ENCODE measurements at places on chromosomes 7 and 10.

GRCh38 chr7:144508702-144509101 is 105.2 kb upstream of the NOBOX start:
- no peak for DNase-seq

GRCh38 chr7:48179496-48180030 is 8.3 kb downstream of the ABCA13 start:
- no peak for DNase-seq

DNA sequence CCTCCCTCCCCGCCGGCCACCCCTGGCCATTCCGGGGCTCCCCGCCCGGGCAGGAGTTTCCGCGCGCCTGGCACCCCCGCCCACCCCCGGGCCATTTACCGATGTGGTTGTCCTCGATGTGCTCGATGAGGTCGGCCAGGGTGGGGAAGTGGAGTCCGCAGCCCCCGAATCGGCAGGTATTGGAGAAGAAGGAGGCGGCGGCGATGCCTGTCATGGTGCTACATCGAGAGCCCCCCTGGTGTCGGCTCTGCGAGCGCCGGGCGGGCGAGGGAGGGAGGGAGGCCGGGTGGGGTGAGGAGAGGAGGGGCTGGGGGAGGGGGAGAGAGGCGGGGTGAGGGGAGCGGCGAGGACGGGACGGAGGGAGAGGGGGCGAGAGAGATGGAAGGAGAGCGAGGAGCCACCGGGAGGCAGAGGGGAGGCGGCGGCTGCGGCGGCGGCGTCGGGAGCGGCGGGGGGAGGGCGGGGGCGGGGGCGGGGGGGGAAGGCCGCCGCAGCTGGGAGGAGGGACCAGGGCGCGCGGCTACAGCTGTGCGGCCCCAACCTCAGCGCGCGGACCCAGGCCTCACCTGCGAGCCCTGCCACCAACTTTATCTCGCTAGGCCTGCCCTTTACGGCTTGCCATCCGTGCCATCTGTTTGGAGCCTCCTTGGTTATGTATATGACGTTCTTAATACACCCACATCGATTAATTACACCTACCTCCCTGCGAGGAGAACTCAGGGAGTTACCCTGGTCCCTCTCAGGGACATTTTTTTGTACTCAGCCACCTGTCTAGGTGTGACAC is at the start of gene JAZF1:
JAZF1 (minus strand) TSS at position 432 of the 784 bp plus-strand sequence.
- DNase-seq: peak; percentile 81

DNA sequence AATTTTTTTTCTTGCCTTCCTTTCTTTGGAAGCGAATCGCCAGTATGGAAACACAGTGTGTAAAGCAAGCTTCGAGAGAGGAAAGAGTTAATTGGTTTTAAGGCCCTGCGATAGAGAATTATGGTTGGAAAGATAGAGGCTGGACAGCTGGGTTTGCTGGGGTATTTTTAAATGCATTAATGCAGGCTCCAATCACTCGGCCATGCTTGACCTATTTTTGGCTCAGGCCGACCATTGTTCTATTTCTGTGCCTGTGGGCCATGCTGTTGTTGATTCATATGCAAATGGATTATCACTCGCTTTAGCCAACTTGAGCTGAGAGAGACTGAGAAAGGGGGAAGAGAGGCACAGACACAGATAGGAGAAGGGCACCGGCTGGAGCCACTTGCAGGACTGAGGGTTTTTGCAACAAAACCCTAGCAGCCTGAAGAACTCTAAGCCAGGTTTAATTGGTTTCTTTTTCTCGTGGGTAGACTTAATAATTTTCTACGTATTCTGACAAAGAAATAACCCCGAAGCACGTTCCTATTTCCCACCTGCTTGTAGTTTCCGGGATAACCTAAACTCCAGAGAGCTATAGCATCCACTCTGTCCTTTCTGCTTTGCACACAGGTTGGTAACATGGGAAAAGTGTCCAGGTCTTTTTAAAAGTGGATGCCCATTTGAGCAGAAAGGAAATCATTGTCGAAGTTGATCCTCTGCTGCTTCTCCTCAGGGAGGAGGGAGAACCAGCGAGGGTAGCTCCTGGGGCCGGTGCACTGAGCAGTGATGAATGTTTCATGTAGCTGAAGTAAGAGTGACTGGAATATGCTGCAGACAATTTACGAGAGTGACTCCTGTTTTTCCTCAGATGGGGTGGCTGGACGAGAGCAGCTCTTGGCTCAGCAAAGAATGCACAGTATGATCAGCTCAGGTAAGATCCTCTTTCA is at the start of gene HDAC9:
HDAC9 (plus strand) TSS at position 338 of the 929 bp plus-strand sequence; CDS start at position 892, 554 bp downstream.
- DNase-seq: no peak

- DNase-seq: no peak
Measured at GRCh38 chr10:132113206-132113605, 47.5 kb downstream of the JAKMIP3 start.

DNA sequence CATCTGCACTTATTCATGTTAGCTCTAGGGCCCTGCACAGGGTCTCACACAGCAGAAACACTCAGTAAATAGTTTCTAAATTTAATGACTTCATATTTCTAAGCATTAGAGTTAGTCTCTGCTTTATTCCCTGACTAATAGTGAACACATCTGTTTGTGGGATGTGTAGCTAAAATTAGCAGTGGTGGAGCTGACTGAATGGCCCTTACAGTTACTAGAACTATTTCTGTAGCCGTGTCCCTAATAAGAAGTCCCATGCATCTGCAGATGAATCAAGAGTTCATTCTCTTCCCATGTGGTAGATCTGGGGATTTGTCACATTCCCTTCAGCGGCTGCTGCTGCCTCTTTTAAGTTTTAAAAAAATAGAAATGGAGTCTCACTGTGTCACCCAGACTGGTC is 11.7 kb downstream of the MAP3K8 start:
- no peak for DNase-seq

- DNase-seq: no peak
Measured at GRCh38 chr7:139648941-139649425, 125.5 kb downstream of the CLEC2L start.

GRCh38 chr10:123359539-123359938 is 205.3 kb downstream of the BUB3 start:
- DNase-seq: no peak

- DNase-seq: peak; percentile 68
Measured at GRCh38 chr7:157488281-157488680, 151.5 kb downstream of the DNAJB6 start.

GRCh38 chr7:22660732-22661131 is 66.3 kb upstream of the IL6 start:
- DNase-seq: no peak

GRCh38 chr7:16315280-16315679 is 106.1 kb downstream of the CRPPA start:
- no peak for DNase-seq
